ENCODE measurements at places on chromosomes 11 and 22. TPM values are rescaled to one million over a fixed set of nuclear protein-coding genes. Genes with fewer than 3 reads are reported as not detected.

Gene TMPRSS4
- total RNA-seq: not detected

Gene LRRC4C
- total RNA-seq: not detected

Gene KIAA0930
- total RNA-seq: 19.5 TPM

Gene FZD4
- 0.38 TPM for total RNA-seq

DNA sequence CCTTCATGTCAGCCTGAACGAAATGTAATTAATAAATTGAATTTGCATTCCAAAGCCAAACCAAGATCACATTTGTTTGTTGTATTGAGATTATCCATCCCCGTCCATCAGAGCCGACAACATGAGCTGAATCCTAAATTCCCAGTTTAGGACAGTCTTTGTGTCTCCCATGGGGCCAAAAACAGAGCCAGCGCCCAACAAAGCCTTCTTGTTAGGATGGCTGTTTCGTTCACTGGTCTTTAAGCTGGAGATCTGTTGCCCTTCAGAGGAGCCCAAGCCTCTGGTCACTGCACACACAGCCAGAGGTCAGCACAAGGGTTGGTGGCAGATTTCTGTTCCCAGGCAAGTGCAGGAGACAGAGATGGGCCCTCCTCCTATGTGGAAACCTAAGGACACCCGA is 25.8 kb downstream of the DSCAML1 start:
- no peak overlapping the region for H3K27ac ChIP-seq
- no peaks in the 10 kb centered on the region for H3K27me3 ChIP-seq
- no peak overlapping the region for H3K4me3 ChIP-seq
- DNase-seq: no peak
- H3K4me1 ChIP-seq: no peaks in the 10 kb centered on the region

- H3K27ac ChIP-seq: no peak overlapping the region
- H3K4me3 ChIP-seq: no peak overlapping the region
- no peaks in the 10 kb centered on the region for H3K4me1 ChIP-seq
- DNase-seq: peak; percentile 87
- no peaks in the 10 kb centered on the region for H3K27me3 ChIP-seq
Measured at GRCh38 chr11:32809313-32809712, 14.9 kb upstream of the CCDC73 start.

GRCh38 chr11:72483412-72484186 is 49.3 kb upstream of the CLPB start:
- H3K4me3 ChIP-seq: no peak overlapping the region
- peak overlapping the region; percentile 26 for H3K27ac ChIP-seq
- no peaks in the 10 kb centered on the region for H3K36me3 ChIP-seq
- H3K27me3 ChIP-seq: no peaks in the 10 kb centered on the region
- H3K4me1 ChIP-seq: peaks cover 7% of the 10 kb centered on the region

DNA sequence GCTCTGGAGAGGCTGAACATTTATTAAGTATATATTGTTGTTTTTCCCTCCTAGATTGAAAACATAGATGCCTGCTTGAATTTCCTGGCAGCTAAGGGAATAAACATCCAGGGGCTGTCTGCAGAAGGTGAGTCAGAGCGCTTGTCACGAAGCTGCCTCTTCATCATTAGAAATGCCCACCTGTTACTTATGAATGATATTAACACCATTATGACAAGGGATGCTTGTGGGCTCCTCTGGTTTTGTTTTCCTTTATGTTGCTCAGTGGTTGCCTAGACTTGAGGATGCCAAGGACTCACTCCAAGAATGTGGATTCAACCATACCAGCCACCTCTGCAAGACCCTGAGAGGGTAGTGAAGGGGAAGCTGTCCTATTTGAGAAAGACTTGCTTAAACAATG is 156.2 kb downstream of the NAV2 start:
- no peak for DNase-seq
- H3K27me3 ChIP-seq: peaks cover 8% of the 10 kb centered on the region
- H3K4me1 ChIP-seq: no peaks in the 10 kb centered on the region
- H3K4me3 ChIP-seq: no peak overlapping the region
- no peak overlapping the region for H3K27ac ChIP-seq
- no peaks in the 10 kb centered on the region for H3K36me3 ChIP-seq

GRCh38 chr11:67432655-67433349 is 4.5 kb downstream of the RPS6KB2 start:
- no peaks in the 10 kb centered on the region for H3K27me3 ChIP-seq
- peaks cover 35% of the 10 kb centered on the region for H3K36me3 ChIP-seq
- peak overlapping the region; percentile 93 for H3K27ac ChIP-seq
- H3K4me1 ChIP-seq: peaks cover 49% of the 10 kb centered on the region
- no peak overlapping the region for H3K4me3 ChIP-seq

- no peak for DNase-seq
- no peaks in the 10 kb centered on the region for H3K4me1 ChIP-seq
Measured at GRCh38 chr22:43750751-43751150, 61.4 kb downstream of the EFCAB6 start.

- peak; percentile 68 for DNase-seq
- H3K27ac ChIP-seq: no peak overlapping the region
- no peaks in the 10 kb centered on the region for H3K36me3 ChIP-seq
- H3K27me3 ChIP-seq: no peaks in the 10 kb centered on the region
- no peak overlapping the region for H3K4me3 ChIP-seq
- H3K4me1 ChIP-seq: no peaks in the 10 kb centered on the region
Measured at GRCh38 chr22:33018232-33018864, 39.8 kb downstream of the SYN3 start.

GRCh38 chr22:36301384-36301828 is 48.5 kb downstream of the APOL1 start:
- peaks cover 4% of the 10 kb centered on the region for H3K4me1 ChIP-seq
- peaks cover 60% of the 10 kb centered on the region for H3K36me3 ChIP-seq
- H3K27ac ChIP-seq: peak overlapping the region; percentile 72
- peak; percentile 89 for DNase-seq

- no peaks in the 10 kb centered on the region for H3K36me3 ChIP-seq
- H3K27ac ChIP-seq: no peak overlapping the region
- DNase-seq: no peak
- peaks cover 45% of the 10 kb centered on the region for H3K27me3 ChIP-seq
- peaks cover 40% of the 10 kb centered on the region for H3K4me1 ChIP-seq
Measured at GRCh38 chr11:830295-831117, 2.2 kb upstream of the CD151 start.

GRCh38 chr11:7612056-7612660 is 61.1 kb downstream of the CYB5R2 start:
- no peak overlapping the region for H3K27ac ChIP-seq
- no peaks in the 10 kb centered on the region for H3K27me3 ChIP-seq
- no peak for DNase-seq
- H3K4me1 ChIP-seq: no peaks in the 10 kb centered on the region
- peaks cover 18% of the 10 kb centered on the region for H3K36me3 ChIP-seq

DNA sequence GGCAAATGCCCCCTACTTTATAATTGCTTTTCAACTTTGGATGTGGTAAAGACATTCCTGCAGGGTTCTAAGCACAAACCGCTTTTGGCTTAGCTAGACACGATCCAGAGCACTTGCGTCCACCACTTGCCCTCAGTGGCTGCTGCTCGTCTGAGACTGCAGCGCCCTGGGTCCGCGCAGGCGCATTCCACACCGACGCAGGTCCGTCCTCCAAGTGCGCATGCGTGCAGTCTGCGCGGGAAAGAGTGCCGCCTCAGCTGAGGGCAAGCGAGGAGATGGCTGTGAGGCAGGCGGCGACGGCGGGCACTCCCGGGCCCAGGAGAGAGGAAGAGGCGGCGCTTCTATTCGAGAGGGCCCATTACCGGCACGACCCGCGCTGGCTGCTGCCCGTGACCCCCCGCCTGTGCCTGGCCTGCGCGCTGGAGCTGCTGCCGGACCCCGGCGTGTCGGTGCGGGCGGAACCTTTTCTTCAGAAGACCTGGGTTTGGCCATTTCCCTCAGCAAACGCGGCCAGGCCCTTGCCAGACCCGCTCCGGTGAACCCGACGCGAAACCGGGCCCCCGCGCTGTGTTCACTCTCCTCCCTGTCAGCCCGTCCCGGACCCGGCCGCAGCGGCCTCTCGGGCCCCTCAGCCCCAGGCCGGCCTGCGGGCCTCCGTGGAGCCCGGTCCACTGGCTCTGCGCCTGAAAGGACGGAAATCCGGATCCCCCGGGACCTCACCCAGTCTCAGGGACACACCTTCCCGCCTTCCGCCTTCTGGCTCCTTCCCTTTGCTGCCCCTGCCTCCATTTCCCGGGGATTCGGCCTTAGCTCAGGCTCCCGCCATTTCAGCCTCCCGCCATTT is at the start of gene MEI1:
MEI1 (plus strand) TSS at position 240 of the 844 bp plus-strand sequence; CDS start at position 276, 36 bp downstream.
- no peaks in the 10 kb centered on the region for H3K27me3 ChIP-seq
- H3K4me1 ChIP-seq: peaks cover 9% of the 10 kb centered on the region
- peak within 1 kb of the TSS; percentile 76 for H3K27ac ChIP-seq

DNA sequence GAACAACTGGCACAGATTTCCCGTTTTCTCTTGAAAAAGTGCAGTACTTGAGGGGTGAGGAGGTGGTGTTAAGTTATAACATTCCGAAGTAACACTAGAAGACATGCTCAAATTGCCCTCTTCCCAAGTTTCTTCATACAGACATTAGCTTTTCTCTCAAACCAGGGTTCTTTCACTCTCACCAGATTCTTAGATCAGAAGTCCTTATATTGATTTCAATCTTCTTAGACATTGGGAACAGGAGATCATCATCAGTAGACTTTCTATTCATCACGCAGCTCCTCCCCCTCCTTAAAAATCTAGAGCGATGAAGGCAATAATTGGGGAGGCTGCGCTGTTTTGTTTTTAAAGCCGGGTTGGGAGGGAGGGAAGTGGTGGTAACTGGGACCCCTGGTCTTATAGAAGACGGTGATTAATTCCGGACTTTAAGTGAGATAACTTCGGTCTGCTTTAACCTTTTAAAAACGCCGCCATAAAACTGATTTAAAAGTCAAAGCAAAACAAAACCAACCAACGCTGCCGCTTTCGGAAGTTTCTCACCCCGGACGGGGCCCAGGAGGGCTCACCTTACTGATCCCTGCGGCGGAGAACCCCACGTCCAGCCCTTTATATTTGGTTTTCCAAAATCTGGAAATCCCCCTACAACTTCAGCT is 665 bp downstream of the USP28 start:
- DNase-seq: no peak
- peaks cover 3% of the 10 kb centered on the region for H3K36me3 ChIP-seq
- peak overlapping the region; percentile 74 for H3K4me3 ChIP-seq
- no peaks in the 10 kb centered on the region for H3K27me3 ChIP-seq
- H3K27ac ChIP-seq: peak overlapping the region; percentile 54

- no peak for DNase-seq
- peaks cover 33% of the 10 kb centered on the region for H3K4me1 ChIP-seq
- H3K4me3 ChIP-seq: no peak overlapping the region
- H3K27me3 ChIP-seq: no peaks in the 10 kb centered on the region
- no peak overlapping the region for H3K27ac ChIP-seq
Measured at GRCh38 chr22:31302537-31302936, 10.2 kb upstream of the PIK3IP1 start.

DNA sequence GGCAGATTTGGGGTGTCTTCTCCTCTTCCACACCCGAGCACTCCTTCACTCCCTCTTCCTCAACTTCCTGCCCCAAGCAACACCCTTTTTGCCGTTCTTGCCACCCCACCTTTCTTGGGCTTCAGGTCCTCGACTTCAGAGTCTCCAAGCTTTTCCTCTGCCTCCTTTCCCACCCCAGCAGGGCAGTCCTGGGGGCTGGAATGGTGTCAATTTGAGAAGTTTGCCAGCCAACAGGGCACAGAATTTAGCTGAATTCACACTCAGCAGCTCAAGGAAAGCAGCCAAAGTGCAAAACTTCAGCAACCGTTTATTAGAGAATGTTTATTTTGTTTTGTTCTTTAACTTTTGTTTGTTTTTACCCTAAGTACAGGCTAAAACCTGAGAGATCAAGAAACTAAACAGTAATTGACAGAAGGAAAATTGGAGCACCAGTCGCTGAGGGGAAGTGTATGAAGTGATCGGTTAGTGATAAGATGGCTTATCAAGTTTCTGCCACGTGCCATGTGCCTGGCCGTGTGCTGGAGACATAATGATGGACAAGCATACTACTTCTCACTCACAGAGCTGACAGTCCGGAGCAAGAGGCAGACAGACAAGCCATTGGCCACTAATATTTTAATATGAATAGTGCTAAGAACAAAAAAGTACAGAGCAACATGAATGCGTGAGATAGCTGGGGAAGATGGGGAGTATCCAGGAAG is 44.4 kb downstream of the AHNAK start:
- H3K4me1 ChIP-seq: no peaks in the 10 kb centered on the region
- peaks cover 15% of the 10 kb centered on the region for H3K27me3 ChIP-seq
- H3K27ac ChIP-seq: no peak overlapping the region

GRCh38 chr11:9720290-9720630 is 56.4 kb downstream of the SWAP70 start:
- H3K36me3 ChIP-seq: peaks cover 3% of the 10 kb centered on the region
- no peak overlapping the region for H3K4me3 ChIP-seq
- peaks cover 27% of the 10 kb centered on the region for H3K4me1 ChIP-seq
- H3K27me3 ChIP-seq: no peaks in the 10 kb centered on the region

DNA sequence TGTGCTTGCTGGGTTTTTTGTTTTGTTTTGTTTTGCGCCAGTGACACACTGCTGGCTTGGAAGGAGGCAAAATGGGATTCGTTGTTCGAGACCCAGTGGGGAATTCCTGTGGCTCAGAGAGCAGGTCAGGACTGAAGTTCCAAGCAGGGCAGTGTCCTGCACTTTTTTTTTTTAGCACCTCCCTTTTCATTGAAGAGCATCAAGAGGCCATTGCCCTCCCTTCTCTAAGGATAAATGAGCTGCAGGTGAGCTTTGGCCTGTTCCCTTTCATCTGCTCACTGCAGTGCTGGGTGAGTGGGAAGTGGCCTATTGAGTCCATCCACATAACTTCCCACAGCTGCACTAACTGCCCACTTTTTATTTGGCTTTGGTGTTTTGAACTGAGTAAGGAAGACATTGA is 87.8 kb downstream of the ARHGAP42 start:
- H3K27me3 ChIP-seq: peaks cover 4% of the 10 kb centered on the region
- no peak overlapping the region for H3K27ac ChIP-seq
- no peaks in the 10 kb centered on the region for H3K4me1 ChIP-seq
- no peaks in the 10 kb centered on the region for H3K36me3 ChIP-seq
- no peak for DNase-seq

DNA sequence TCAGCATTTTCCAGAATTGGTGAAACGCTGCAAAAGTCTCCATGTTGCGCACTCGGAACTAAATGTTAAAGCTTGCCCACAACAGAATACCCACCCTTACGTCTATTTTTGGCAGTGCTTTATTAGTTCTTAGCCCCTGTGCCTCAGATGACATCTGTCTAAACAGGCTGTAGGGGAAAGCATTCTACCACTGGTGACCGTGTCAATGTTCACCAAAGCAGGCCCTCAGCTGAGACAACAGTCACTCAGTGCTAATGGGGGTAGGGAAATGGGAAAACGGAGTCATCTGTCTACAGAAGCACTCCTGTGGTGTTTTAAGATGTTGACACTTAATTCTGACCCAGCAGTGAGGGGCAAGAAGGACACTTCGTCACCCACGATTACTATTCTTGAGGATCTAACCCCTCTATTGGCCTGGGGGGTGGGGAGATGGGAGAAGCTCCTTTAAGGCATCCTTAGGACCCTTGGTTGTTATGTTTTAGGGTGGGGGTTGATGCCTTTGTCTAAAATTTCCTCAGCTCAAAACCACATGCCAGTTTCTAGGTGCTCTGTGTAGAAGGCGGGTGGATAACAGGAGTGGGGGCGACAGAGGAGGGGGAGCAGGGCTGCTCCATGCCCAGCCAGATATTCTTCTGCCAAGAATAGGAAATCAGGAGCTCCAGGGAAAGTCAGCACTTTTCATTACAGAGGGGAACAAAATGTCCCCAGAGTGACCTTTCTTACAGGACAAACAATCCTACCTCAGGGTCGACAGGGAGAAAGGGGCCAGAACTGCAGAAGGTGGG is 15.6 kb upstream of the MFRP start:
- no peaks in the 10 kb centered on the region for H3K36me3 ChIP-seq
- no peak overlapping the region for H3K4me3 ChIP-seq
- peaks cover 10% of the 10 kb centered on the region for H3K4me1 ChIP-seq
- DNase-seq: no peak
- peaks cover 34% of the 10 kb centered on the region for H3K27me3 ChIP-seq

- H3K36me3 ChIP-seq: no peaks in the 10 kb centered on the region
- no peak for DNase-seq
- peaks cover 4% of the 10 kb centered on the region for H3K4me1 ChIP-seq
- no peak overlapping the region for H3K4me3 ChIP-seq
- H3K27me3 ChIP-seq: peaks cover 37% of the 10 kb centered on the region
Measured at GRCh38 chr11:125263268-125263790, 98.8 kb downstream of the PKNOX2 start.
